ENCODE measurements at places on chromosomes 5 and 9.
A peak's percentile ranks its signal among the peaks of the same experiment; 100 is the strongest.

DNA sequence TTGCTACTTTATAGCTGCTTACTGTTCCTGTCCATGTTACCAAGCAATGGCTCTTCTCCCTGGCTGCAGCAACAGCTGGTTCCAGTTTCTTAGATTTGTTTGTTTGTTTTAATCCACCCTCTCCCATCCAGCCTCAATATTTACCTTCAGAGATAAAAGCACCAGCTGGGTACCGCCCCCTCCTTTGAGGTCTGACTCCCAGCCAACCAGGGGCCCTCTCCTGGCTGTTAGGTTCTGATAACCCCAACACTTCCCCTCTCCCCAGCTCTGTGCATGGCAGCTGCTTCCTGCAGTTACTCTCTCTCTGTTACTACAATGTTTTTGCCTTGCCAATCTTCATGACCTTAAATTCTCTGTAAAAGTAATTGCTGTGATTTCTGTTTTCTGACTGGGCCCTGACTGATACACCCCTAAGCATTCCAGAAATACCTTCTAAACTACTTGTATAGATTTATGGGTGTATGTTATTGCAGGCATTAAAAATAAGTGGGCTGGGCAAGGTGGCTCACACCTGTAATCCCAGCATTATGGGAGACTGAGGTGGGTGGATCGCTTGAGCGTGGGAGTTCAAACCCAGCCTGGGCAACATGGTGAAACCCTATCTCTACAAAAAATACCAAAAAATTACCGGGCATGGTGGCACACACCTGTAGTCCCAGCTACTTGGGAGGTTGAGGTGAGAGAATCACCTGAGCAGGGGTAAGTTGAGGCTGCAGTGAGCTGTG lies 2.6 kb upstream of the GCNT1 start:
- no peak for DNase-seq

- DNase-seq: no peak
Observed at GRCh38 chr9:91425271-91425670, 1.6 kb upstream of the NFIL3 start.

GRCh38 chr9:33136721-33137670 lies 30.1 kb downstream of the B4GALT1 start:
- DNase-seq: no peak

- no peak for DNase-seq
Observed at GRCh38 chr9:98410185-98410697, 154.8 kb upstream of the TBC1D2 start.

DNA sequence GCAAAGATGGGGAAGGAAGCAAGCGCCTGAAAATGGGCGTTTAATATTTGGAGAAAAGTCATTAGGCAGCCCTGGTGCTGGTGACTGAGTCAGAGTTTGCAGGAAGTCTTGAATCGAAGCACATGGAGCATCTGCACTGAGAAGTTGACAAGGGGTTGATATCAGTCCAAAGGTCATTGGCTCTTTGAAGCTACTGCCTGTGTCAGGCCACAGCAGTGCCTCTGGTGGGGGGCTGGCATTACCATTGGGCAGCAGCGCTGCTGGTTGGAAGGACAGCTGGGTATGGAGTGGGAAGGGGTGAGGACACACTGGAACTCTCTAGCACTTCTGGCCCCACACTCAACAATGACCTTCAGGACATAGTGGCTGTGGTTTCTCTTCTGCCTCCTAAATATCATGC lies 150.4 kb upstream of the ERCC6L2 start:
- DNase-seq: no peak

- DNase-seq: no peak
Observed at GRCh38 chr9:114779352-114779845, 26.4 kb downstream of the TNFSF15 start.

DNA sequence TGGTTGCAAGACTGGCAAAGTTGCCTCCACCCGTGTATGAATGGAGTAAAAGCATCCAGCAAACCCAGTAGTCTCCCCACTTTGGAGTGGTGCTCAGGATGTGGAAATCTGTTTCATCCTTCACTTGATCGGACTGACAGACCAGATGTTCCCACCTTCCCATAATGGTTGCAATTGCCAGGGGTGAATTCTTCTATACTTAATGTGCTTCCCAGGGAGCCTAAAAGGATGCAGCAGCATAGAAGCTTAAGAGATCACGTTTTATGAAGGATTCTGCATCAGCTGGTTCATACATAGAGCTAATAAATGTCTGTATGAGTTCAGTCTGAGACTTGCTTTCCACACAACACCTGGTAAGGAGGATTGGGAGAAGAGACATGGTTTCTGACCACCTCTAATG lies 198.8 kb upstream of the S1PR3 start:
- no peak for DNase-seq

- no peak for DNase-seq
Observed at GRCh38 chr5:8360012-8360411, 491.1 kb downstream of the MTRR start.

DNA sequence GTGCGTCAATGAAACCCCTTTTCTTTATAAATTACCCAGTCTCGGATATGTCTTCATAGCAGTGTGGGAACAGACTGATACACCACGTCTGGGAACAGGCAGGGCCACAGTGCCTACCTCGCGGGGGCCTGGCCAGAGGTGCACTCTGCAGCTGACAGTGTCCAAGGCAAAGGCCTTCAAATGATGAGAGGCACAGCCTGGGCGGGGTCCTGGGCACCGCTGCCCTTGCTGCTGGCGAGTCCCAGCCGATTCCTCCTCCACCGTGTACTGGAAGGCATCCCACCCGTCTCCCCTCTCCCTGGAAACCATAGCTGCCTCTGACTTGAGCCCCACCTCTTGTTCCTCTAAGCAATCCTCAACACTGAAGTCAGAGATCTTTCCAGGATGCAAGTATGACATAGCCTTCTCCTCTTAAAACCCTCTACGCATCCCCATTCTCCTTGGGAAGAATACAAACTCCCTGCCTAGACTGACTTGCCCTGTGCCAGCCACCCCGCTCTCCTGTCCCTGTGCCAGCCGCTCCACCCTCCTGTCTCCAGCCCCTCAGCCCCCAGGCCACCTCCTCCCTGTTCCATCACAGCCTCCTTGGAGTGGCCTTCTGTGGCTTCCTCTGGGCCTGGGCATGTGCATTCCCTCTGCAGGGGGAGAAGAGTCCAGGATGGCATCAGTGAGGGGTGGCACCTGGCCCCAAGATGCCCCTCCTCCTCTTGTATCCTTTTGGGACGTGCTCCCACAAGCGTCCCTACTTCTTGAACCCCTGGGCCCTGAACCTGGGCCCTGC lies 8.1 kb upstream of the COL5A1 start:
- DNase-seq: peak; percentile 12

- DNase-seq: no peak
Observed at GRCh38 chr9:124358631-124359030, 56.6 kb downstream of the PSMB7 start.

DNA sequence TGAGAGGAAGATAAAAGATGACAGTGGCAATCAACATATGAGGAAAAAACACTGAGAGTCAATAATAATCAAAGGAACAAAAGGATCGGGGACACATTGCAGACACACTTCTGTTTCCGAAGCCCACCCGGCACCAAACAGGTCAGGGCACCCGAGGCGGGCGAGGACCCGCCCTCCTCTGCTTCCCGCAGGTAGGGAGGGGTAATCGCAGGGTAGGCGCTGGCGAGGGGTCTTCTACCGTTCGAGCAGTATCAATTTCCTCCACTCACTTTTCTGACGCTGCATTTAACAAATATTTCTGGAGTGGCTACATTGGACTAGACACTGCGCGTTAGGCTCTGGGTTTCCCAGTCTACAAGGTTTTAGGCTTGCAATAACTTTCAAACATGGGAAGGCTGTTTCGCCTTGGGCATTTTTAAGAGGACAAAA lies 1.3 kb downstream of the TXN start:
- no peak for DNase-seq

- DNase-seq: no peak
Observed at GRCh38 chr9:742914-743589, 98.4 kb upstream of the DMRT1 start.

DNA sequence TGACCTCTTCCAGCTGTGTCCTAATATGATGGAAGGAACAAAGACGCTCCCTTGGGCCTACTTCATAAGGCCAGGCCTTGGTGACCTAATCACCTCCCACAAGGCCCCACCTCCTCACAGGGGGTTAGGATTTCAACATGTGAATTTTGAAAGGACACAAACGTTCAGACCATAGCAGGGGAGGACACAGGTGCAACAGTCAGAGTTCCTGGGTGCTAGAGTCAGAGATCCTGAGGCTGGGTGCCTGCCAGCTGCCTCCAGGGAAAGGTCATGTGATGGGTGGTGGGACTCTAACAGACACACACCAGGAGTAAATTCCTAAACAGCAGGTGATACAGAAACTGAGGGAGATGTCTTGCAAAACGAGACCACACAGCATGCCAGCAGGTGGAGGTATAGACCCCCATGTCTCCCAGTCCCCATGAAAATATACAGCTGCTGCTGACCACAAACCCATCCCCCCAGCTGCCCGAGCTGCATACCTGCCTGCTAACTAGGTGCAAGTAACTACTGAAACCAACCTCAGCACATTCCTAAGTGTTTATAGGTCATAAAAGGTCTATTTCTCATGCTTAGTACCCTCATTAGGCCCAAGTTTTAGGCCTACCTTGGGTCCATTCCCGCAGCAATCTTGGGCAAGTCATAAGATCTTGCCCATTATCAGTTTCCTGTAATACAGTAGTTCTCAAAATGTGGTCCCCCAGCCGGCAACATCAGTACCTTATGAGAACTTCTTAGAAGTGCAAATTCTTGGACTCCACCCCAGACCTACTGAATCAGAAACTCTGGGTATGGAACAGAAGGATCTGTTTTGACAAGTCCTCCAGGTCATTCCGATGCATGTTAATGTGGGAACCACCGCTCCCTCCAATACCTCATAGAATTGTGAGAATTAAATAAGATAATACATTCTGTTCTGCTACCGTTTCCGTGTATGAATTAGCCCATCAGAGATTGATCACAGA lies 245.3 kb downstream of the ENC1 start:
- no peak for DNase-seq

DNA sequence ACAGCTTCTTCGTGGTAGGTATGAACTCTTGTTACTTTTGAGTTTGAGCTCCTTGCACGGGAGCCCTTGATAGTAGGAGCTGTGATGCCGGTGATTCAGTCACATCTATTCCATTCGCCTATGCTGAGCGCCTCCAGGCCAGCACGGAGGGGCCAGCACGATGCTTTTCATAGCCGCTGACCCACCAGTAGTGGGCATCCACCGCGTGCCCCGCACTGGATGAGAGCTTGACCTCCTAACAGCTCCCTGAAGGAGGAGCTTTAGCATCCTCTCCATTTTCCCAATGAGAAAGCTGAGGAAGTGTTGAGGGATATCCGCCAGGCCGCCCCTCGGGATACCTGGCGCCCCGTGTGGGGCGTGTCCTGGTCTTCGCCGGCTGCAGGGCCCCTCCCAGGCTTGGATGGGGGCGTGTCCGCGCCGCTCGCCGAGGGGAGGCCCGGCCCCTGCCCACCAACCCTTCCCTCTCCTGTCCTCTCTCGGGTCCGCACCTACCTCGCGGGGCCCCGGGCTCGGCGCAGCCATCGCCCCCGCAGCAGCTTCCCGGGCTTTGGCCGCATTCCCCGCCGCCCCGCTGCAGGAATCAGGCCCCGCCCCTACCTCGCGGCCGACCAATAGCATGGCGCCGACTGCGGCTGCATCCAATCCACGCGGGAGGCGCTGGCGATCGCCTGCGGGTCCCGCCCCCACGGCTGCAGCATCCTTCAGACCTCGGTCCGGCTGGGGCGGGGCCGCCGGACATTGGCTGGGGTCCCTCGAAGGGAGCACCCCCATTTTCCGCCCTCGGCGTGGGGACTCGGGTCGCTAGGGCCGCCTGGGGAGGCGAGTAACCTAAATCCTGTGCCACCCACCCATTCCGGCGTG lies at the start of gene PIP5KL1:
Gene PIP5KL1, minus strand, starts transcription at position 547 of the 861 bp plus-strand sequence. Its CDS starts 25 bp downstream, at position 522.
- peak; percentile 87 for DNase-seq
